ENCODE measurements at places on chromosomes 6 and 20. TPM values are rescaled to one million over a fixed set of nuclear protein-coding genes. Genes with fewer than 3 reads are reported as not detected.

Gene FUCA2
- 11.3 TPM for total RNA-seq

Gene MYLK2
- total RNA-seq = 0.94 TPM

Gene MAFB
- total RNA-seq = 9.4 TPM

Gene ADGB
- total RNA-seq = 0.31 TPM

Gene OR5V1
- not detected for total RNA-seq

Gene GNAS-AS1
- 2.5 TPM for total RNA-seq

Gene F13A1
- 2.5 TPM for total RNA-seq

Gene RBPJL
- not detected for total RNA-seq

Gene AVP
- not detected for total RNA-seq

Gene IL20RA
- total RNA-seq = not detected

Gene NCOA6
- total RNA-seq = 51.6 TPM

Gene HM13
- 49.5 TPM for total RNA-seq

Gene CALHM4
- total RNA-seq = not detected

Gene CTAGE9
- total RNA-seq = not detected

Gene DUSP15
- 6.6 TPM for total RNA-seq

Gene TAGAP
- 0.94 TPM for total RNA-seq

Gene SYNDIG1
- total RNA-seq = 67.0 TPM

Gene CDYL
- total RNA-seq = 16.3 TPM

Measured in parietal lobe (tissue), 2 donors.